Right cardiac atrium (tissue), 5 donors: ENCODE measurements at places on chromosomes 1 and 21.

DNA sequence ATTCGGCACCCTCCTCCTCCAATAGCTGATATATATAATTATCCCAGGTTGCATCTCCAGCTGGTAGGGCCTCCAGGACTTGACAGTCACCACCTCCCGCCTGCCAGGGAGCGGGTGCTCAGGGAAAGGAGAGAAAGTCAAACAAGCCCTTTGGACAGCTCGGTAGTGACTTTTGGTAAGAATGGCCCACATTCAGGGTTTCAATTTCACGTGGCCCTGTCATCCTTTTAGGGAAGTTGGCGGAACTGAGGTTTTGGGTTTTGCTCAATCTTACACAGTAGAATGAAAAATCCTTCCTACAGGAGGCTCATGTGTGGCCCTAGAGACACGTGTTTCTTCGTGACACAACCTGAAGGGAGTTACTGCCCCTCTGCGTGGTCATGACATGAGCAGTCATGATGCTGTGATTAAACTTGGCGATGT is 44.2 kb downstream of the CAPN8 start:
- no peak for DNase-seq

- peak; percentile 85 for DNase-seq
Measured at GRCh38 chr1:28437924-28438699, 67.7 kb upstream of the RCC1 start.

DNA sequence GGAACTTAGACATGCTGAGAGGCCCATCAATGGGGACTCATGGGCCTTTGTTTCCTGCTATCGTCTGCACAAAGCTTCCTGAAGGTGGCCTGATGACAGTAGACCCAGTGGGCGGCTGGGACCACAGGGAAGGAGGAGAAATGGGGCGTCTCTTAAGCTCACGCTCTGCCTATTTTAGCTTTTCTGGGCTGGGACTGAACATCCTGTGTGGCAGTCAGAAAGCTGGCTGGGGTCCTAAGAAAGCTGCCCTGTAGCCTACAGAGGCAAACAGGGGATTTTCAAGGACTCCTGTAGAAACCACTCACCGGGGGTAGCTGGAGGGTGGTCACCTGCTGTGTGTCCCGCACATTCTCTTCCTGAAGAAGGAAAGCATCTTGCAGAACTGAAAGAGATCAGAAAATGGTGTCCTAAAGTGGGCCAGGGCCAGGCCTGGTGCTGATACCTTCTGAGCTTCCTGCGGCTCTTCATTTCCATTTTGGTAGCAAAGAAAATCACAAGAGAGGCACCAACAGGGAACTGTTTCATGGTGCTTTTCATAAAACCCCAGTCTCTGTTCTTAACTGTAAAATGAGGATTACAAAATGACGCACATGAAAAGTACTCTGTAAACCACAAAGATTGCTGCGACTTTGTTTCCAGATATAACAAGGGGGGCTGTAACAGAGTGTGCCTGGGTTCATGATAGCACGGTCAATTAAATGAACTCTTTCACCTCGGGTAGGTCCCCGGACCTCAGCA is 8.6 kb downstream of the ZNF496 start:
- no peak for DNase-seq

DNA sequence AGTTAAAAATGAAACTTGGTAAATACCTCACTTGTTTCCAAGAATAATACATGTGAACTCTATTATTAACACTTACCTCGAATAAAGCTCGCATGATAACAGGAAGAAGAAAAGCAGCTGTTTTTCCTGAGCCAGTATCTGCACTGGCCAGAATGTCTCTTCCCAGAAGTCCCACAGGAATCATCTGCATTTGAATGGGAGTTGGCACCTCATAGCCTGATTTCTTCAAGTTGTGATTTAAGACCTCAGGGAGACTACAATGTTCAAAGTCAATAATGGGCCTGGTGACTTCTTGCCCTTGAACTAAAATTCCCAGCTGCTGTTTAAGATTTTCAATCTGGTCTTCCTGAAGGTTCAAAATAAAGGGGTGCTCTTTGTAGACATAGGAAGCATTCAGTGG is 3.8 kb downstream of the DDX59 start:
- DNase-seq = no peak

DNA sequence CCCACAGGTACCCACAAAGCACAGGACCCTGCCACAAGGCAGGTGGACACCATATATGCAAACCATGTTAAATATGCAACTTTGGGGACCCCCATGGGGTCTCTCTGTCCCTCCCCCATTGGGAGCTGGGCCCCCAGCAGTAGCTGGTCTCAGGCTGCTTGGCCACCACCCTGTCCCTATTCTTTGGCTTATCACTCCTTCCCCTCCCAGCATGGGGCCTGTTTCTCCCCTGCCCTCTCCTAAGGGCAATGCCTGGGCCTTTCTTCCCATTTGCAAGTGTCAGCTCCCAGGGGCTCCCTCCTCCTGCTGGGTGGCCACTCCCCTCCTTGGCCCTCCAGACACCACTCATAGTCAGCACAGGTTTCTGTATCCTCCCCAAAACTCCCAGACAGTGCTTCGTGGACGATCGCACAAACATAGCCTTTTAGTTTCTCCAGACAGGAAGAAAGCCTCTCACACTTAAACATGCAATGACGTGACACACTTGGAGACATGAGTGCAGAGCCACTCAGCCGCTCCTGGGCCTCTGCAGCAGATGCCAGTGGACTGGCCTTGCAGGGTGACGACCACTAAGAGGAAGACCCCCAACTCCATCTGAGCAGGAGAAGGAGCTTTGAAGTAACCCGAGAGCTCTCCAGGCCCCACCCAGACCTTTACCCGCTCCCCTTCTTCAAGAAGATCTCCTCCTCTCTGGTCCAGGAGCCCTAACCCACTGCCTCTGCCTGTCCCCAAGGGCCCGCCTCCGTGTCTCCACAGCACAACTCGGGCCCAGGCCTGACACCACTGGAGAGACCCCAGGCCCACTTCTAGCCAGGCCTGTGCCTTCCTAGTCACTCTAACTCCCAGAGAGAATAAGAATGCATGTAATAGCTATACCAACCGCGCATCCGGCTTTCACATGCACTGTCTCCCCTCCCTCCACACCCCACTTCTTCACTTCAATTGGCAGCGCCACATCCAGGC is 22.9 kb downstream of the CITED4 start:
- DNase-seq = no peak

DNA sequence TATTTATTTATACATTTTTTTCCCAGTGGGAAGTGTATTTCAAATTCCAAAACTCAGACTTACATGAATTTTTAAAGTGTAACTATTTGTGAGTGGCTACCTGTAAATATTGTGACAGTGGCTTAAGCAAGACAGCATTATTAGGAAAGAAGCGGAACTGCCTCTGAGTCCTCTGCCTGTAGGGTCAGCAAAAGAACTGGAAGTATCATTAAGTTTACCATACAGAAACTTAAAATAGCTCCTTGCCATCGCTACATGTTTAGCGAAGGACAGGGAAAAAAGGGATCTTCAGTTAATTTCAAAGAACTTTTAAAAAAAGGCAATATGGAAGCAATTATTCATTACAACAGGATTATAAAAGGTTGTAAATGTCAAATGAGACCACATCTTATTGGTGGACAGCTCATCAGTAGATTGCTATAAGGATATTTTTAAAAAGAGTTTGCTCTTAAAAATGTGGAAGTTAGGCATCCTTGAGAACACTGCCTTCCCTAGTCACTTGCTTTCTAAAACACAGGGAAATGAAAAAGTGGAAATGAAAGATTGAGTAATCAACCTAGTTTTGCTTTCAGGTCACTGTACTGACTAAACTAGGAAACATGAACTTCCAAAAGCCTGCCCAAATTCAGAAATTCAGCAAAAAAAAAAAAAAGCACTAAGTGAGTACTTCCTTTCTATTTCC is 39.2 kb downstream of the NSL1 start:
- no peak for DNase-seq
